ENCODE measurements at places on chromosomes 3 and 15.
A peak's percentile ranks its signal among the peaks of the same experiment; 100 is the strongest.

DNA sequence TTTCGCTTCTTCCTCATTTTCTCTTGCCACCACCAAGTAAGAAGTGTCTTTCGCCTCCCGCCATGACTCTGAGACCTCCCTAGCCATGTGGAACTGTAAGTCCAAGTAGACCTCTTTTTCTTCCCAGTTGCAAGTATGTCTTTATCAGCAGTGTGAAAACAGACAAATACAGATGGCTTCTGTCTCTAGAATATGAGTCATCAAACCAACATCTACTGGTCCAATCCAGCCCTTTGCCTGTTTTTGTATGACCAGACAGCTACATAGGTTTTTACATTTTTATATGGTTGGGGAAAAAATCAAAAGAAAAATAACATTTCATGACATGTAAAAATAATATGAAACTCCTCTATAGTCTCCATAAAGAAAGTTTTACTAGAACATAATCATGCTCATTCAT lies 118.7 kb upstream of the PTPRG start:
- no peak for DNase-seq

DNA sequence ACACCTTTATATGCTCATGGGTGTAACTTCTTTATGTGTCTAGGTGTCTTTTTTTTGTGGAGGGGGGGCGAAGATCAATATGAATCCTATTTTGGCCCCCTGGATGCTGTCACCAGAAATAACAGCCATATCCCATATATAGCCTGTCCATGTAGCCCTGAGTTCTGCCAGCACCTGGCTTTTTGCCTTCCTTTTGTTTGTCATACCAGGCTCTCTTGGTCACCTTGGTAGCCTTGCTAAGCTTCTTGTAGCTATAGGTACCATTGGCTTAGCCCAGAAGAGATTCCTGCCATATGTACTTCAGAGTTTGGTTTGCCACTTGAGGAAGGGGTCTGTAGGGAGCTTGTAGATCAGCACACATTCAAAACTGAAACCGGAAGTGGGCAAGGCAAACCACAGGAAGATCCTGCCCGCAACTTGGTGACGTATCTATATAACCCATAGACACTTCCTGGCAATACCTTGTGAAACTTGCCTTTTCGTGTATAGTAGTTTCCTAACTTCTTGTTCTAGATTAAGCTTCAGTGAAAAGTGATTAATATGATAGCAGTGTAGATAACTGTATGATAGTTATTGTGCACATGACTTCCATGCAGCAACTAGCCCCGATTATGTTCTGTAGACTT lies 11.9 kb downstream of the RASA2 start:
- peak; percentile 67 for DNase-seq

DNA sequence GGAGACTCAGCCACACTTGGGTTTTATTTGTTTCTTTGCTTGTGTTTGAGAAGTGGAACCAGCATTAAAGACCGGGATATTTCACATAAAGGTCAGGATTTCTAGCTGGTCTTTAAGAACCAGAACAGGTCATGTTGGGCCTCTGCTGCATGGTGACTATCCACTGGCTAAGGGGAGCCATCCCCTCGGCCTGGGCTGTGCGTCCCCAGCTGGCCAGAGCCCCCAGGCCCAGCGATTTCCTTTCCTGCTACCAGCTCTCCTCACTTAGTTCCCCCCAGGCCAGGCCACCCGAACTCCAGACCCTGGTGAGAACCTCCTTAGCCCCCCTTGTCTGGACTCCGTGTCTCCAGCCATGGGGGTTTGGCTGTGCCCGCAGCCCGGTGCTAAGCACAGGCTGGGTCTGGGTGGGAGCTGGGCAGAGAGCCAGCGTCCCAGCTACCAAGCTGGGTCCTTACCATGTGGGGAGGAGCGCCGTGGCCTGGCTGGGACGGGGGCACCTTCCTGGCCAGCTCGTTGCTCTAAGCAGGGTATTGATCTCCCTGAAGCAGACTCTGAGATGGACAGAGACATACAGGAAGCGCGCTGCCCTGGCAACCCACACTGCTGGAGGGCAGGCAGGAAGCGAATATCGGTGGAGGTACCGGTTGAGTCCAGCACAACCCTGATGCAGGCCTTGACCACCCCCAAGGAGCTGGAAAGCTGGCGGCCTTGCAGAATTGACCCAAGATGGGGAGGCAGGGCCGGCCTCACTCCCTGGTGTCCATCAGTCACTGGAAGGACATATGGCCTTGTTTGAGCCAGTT lies 49.4 kb downstream of the KLF15 start:
- no peak for DNase-seq

GRCh38 chr3:77524463-77524862 lies 484.6 kb downstream of the ROBO2 start:
- no peak for DNase-seq

GRCh38 chr3:107452436-107452835 lies 70.3 kb upstream of the BBX start:
- no peak for DNase-seq

DNA sequence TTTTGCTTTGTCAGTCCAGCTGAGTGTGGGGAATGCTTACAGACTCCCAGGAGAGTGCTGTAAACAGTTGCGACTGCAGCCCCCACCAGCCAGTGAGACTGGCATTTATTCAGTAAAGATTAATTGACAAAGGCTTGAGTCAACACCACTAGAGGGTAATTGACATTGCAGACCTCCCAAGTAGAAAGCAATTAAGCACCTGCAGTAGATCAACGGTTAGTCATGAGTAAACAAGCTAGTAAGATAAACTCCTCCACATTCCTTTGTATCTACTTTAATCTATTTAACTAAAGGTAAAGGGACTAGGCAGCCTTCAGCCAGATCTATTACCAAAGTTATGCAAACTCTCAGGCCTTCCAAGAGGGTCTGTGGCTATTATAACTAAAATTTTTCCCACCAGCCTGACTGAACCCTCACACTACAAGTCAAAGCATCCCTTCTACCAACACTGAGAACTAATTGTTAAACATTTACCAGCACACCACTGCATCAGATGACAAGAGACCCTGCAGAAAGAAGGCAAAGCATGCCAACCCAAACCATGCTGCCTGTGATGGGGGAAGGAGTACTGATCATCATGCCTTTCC lies 30.5 kb upstream of the GALNT15 start:
- DNase-seq = no peak

DNA sequence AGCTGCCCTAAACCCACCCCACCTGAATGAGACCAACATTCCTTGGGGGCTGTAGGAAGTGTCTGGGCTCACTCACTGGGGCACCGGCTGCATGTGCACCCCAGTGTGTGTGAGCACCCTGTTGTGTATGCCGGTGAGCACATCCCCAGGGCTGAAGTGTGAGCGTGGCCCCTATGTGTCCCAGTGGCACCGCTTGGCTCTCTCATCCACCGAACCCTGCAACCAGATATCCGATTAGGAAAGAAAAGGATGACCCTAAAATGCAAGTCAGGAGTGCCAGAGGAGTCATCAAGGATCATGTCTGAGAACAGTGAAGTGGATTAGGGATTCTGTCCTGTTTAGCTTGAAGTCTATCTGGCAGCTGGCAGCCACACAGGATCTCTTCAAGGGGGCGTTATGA lies 84.0 kb upstream of the ALDH1L1 start:
- DNase-seq = no peak

DNA sequence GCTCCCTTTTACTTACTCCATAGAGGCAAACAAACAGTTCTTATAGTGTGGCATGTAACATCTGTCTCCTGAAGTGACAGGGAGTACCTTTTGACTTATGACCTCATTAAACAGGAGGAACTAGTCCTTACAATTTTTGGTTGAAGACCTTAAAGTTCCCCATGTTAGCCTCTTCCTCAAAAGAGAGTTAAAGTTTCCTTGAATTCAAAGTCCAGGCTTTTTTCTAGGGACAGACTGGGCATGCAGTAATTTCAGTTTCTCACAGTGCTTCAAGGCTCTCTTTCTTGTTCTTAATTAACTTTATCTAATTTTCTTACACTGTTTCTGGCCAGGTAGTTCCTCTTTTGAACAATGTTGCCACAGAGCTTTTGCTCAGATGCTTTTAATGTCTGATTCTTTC lies 12.1 kb downstream of the GOLM2 start:
- DNase-seq = no peak

DNA sequence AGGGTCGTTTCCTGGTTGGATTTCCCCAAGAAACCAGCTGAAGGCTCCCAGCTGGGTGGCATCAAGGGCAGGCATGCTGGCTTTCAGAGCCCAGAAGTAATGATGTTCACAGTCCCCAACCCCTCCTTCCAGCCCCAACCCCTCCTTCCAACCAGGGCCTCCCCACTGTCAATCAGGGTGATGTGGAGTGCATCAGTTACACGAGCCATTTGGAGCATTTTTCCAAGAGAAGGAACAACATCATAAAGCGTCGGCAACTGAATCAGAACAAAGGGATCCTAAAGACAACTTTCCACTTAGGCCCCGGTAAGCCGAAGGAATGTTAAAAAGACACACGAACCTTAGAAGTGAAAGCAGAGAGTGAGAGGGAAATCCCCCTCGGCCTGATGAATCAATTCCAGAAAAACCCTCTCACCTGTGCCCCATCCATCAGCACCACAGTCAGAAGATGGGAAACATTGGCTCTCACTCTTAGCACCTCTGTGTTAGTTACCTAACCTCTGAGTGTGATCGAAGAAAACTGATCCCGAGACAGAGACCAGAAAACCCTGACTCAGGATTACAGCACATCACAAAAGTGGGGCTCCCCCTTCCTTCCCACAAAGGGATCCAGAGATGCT lies 101.2 kb upstream of the WNT5A start:
- DNase-seq = no peak

- no peak for DNase-seq
Measured at GRCh38 chr3:101780661-101781060, 1.6 kb downstream of the NXPE3 start.

DNA sequence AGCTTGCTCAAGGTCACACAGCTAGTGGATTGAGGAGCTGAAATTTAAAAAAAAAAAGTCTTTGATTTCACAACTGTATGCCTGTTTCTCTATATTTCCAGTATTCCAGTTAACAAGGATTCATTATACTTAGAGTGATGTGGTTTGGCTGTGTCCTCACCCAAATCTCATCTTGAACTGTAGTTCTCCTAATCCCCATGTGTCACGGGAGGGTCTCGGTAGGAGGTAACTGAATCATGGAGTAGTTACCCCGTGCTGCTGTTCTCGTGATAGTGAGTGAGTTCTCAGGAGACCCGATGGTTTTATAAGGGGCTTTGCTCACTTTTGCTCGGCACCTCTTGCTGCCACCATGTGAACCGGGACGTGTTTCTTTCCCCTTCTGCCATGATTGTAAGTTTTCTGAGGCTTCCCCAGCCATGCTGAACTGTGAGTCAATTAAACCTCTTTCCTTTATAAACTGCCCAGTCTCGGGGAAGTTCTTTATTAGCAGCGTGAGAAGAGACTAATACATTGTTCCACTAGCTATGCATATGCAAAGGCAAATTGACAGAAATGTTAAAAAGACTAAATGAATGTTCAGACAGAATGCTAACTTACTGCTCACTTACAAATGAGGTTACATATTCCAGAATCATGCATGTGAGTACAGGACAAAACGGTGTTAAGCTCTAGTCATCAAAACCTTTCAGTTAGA lies 1101.9 kb downstream of the ROBO1 start:
- no peak for DNase-seq

GRCh38 chr15:101652786-101653430 lies 727 bp upstream of the TM2D3 start:
- DNase-seq = no peak

- no peak for DNase-seq
Measured at GRCh38 chr3:140816372-140817195, 125.1 kb upstream of the SLC25A36 start.

GRCh38 chr3:111592936-111593335 lies 2.2 kb downstream of the ZBED2 start:
- no peak for DNase-seq

- DNase-seq = no peak
Measured at GRCh38 chr3:171977441-171977840, 61.9 kb upstream of the FNDC3B start.

GRCh38 chr3:134340982-134341365 lies 33.3 kb downstream of the AMOTL2 start:
- DNase-seq = no peak

- DNase-seq = no peak
Measured at GRCh38 chr15:50068016-50068415, 51.0 kb downstream of the ATP8B4 start.

DNA sequence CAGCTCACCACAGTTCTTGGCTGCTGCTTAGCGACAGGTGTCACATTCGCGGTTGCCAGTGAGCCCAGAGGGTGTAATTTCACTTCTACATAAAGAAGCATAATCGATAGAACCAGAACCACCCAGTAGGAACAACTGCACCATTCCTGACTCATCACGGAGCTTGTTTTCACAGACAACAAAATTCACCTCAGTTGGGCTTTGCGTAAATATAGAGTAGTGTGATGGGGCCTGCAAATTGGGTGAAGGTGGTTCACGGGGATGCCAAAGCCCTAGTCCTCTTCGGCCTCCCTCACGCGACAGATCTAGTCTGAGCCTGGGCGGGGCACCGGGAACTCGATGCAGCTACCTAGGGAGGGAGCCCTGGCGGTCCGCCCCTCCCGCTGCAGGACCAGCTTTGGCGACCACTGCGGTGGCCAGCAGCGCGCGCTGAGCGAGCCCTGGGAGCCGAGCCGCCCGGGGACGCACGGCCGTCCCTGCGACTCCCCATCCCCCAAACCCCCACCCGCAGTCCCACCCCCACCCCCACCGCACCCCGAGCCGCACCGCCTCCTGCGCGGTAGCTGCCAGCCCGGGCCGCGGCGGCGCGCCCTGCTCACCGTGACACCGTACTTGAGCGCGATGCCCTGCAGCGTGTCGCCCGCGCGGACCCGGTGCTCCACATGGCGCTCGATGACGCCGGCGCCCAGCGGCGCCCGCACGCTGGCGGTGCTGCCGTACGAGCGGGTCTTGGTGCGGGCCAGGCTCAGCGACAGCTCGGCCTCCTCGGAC lies 519 bp downstream of the LYSMD2 start:
- peak; percentile 27 for DNase-seq

DNA sequence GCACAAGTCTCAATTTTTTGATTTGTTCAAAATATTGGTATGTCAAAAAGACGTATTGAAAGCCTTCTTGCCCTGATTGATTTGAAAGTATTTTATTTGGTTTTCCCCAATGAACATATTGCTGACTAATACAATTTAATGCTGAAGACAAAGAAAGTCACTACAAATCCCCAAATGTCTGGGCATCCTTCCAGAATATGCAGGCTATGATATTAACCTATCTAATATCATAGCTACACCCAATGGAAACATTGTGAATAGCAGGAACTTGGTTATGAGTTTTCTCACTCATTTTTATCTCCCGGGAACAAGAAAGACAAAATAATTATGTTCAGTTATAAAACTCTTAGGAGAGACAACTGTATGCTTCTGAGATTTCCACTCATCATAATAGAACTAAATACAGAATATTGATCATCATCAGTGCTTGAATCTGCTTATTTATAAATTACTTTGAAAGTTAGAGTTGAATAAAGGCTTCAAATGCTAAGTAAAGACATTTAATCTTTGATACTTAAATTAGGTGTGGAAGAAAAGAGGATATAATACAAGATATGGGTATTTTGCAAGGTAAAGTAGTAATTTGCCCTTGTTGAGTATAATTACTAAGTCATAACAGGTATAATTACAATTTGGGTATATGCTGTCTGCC lies 483.9 kb downstream of the RBMS3 start:
- DNase-seq = no peak

DNA sequence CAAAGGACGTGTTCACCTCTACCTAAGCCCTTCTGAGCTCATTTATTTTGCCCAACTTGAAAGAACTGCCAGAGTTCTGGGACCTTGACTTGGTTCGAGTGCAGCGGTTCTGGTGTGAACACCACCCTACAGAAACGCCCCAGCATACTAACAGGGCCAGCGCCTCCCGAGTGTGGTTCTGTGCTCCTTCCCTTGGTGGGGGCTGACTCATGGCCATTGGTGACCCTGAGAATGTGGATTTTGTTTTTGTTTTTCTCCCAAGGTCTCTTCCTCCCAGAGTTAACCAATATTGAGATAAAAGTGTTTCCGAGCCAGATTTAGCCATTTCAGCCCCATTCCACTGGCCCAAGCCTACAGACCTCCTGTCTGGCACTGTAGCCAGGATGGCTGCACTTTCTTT lies 27.9 kb downstream of the SEMA7A start:
- DNase-seq = no peak
